ENCODE measurements at places on chromosomes 2 and 18.

- DNase-seq, result no peak
Observed at GRCh38 chr2:192267484-192267883, 72.8 kb upstream of the TMEFF2 start.

DNA sequence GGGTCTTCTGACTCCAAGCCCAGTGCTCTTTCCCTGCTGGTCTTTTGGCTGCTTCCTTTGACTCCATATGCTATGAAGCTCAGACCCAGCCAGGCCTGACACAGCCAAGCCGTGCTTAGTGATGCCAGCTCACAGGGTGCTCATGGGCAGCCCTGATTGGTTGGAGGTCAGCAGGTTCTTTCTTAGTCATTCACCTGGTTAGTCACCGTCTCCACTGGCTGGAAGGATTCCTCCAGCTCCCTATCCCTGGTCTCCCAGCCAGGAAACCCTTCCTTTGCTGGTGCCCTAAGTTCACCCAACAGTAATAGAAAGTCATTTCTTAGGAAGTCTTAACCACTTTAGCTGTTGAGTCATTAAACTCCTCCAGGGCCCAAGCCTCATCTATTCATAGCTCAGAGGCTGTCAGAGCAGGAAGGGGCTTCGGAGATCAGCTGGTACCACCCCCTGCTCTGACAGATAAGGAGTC, 3.9 kb downstream of the KCNK3 start:
- DNase-seq, result no peak

DNA sequence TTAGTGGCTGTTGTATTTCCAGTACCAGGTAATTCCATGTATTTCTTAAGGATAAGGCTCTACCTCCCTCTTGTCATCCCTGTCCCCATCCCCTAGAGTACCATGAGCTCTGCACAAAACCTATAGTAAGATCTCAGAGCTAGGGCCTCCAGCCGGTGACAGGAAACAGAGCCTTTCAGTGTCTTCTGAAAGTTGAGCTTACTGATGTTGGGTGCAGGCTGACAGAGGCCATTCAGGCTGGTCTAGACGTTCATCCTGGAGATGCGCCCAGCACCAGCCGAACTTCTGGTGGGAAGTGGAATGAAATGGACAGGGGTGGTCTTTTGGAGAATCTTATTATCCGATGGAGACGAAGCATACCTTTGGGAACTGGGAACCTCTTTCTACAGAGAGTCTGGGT, 16.7 kb upstream of the LYPD6B start:
- DNase-seq, result no peak

GRCh38 chr18:30451981-30452380, 590.6 kb downstream of the DSC3 start:
- no peak for DNase-seq

Data from psoas muscle (tissue), 8 donors.